ENCODE measurements at places on chromosomes 5 and 9. TPM values are rescaled to one million over a fixed set of nuclear protein-coding genes. Genes with fewer than 3 reads are reported as not detected.

The C5orf34 gene
- 21.0 TPM for total RNA-seq

The HRCT1 gene
- not detected for total RNA-seq

The GFM2 gene
- 23.5 TPM for total RNA-seq

The PLPP7 gene
- total RNA-seq, result 0.23 TPM

The RELL2 gene
- 19.5 TPM for total RNA-seq

The PCDHGA8 gene
- not detected for total RNA-seq

The ALDH1A1 gene
- not detected for total RNA-seq

The CKMT2 gene
- not detected for total RNA-seq

The LVRN gene
- 0.07 TPM for total RNA-seq

The ZNF618 gene
- 0.62 TPM for total RNA-seq

The PLCXD3 gene
- total RNA-seq, result not detected

The GMCL2 gene
- not detected for total RNA-seq

The SLC4A9 gene
- total RNA-seq, result 0.56 TPM

The MYMK gene
- total RNA-seq, result not detected
